Bronchial epithelial cell (primary cell): ENCODE measurements at places on chromosomes 3 and 15.

GRCh38 chr3:128464188-128464587, 2.5 kb downstream of the DNAJB8 start:
- DNase-seq = no peak

- DNase-seq = no peak
These were observed 105.6 kb upstream of the TGFBR2 start for GRCh38 chr3:30500666-30501399.

GRCh38 chr3:190716961-190717360, 145.5 kb downstream of the GMNC start:
- no peak for DNase-seq

DNA sequence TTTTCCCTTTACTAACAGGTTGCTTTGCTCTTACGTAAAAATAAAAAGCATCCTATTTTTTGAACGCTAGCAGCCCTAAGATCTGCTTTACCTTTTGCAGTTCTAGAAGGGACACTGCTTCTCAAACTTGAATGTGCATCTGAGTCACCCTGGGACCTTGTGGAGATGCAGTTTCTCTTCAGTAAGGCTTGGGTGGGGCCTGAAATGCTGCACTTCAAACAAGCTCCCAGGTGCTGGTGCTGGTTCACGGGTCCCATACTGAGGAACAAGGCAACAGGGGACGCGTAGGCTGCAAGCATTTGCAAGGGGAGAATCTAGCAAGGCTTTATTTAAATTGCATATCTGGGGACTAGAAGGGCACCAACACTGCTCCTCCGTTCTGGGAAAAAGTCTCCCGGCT, 30.0 kb downstream of the MB21D2 start:
- peak; percentile 77 for DNase-seq
